ENCODE measurements at places on chromosomes 7 and 10. TPM values are rescaled to one million over a fixed set of nuclear protein-coding genes. Genes with fewer than 3 reads are reported as not detected.

The GUSB gene
- total RNA-seq: 27.6 TPM

The MMS19 gene
- 81.2 TPM for total RNA-seq

The KLF14 gene
- 0.37 TPM for total RNA-seq

The GIMAP8 gene
- not detected for total RNA-seq

The BMPER gene
- total RNA-seq: 10.2 TPM

The SPDYE16 gene
- total RNA-seq: not detected

The FRMPD2 gene
- not detected for total RNA-seq

The GSTO2 gene
- 0.98 TPM for total RNA-seq

The UFSP1 gene
- total RNA-seq: 9.2 TPM

The STARD3NL gene
- 56.5 TPM for total RNA-seq

The WNT8B gene
- total RNA-seq: not detected

The TMEM72 gene
- total RNA-seq: not detected

Data from subcutaneous preadipocyte (primary cell).